ENCODE measurements at places on chromosomes 2 and 18.
A peak's percentile ranks its signal among the peaks of the same experiment; 100 is the strongest.

DNA sequence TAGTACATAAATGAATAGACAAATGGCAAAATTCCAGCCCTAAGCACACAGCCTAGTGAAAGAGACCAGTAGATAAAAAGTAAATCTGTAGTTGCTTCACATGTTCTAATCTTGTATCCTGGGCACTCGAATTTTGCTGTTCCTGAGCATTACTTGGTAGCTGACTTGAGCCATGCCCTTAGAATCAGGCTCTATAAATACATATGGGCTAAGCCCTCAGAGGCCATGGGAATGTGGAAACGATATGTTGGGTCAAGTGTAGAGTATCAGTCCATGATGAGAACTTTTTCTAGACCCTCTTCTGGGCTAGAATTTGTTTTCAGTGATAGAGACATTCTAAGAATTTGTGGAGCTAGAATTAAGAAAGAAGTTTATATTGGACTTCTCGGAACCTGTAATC, 21.9 kb downstream of the ELAC1 start:
- no peak for DNase-seq

DNA sequence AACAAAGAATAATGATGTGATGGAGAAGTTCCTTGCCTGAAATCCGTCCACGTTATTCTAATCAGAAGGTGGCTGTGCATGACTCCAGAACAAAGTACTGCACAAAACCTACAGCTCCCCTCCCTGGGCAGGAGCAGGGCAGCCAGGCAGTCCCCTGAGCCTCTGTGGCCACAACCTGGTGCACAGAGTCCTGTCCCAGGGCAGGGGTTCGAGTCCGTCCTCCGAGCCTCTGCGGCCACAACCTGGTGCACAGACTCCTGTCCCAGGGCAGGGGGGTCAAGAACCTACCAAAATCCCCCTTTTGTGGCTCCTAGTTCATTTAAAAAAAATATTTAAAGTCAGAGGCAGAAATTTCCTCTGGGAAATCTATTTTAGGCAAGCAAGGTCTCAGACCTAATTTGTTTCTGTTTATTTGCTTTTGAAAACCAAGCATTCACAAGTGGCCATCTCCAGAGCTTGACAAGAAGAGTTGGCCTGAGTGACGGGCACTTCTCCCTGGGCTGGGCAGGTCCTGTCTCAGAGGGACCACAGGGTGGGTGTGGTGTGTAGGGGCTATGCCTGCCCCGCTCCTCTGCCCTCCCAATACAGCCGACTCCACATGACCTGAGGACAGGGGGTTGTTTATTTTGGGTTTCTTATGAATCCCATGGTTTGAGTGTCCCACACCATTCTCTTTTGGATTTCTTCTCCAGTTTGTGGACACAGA, 255.9 kb upstream of the PXDN start:
- DNase-seq, result no peak

- DNase-seq, result no peak
Measured at GRCh38 chr2:134385195-134385594, 131.3 kb downstream of the MGAT5 start.

DNA sequence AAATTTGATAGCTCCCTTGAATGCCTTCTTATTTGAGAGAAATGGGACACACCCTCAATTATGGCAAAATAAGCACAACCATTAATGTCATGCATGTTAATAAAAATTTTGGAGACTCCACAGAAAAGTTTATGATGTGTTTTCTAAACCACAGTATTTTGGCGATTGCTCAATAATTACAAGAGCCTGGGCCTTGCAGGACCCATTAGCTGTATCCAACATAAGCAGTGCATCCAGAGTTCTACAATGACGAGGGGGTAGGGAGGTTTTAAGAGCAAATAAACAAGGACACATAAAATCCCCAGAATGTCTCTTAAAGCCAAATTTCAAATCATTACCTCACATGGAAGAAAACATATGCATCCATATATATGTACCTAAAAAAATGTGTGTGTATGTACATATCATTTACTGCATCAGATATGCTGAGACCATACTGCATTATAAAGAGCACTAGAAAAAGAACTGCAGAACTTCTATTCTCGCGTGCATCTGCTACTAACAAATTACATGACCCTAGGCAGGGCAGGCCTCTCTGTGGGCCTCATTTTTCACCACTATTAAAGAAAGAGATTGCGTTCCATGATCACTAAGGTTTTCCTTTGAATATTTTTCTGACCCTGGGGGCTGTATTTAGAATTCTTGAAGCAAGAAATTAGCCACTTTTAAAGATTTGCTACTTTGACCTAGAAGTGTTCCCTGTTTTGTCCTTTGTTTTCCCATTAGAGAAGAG, 38.0 kb downstream of the CMPK2 start:
- peak; percentile 27 for DNase-seq

GRCh38 chr2:206354129-206354528, 79.7 kb downstream of the ZDBF2 start:
- DNase-seq, result no peak

- DNase-seq, result no peak
Measured at GRCh38 chr2:102453501-102453900, 19.5 kb upstream of the SLC9A4 start.

DNA sequence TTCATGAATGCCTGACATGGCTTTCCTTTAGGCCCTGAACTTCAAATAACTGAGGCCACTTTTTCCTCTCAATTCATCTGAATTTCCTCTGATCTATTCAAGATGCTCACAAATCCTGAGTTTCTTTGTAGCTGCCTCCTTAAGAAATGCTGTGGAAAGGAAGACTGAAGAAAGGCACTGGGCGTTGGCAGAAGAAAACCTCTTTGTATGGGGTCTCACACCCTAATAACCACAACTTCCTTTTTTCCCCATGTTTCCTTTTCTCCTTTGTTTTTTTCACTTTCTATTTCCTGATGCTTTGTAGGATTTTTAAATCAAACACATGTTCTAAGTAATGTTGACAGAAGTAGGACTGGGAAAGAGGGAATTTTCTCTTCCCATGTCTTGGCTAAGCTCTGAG, 447.4 kb downstream of the CMPK2 start:
- no peak for DNase-seq

GRCh38 chr18:79424008-79424565, 28.4 kb downstream of the NFATC1 start:
- peak; percentile 20 for DNase-seq

DNA sequence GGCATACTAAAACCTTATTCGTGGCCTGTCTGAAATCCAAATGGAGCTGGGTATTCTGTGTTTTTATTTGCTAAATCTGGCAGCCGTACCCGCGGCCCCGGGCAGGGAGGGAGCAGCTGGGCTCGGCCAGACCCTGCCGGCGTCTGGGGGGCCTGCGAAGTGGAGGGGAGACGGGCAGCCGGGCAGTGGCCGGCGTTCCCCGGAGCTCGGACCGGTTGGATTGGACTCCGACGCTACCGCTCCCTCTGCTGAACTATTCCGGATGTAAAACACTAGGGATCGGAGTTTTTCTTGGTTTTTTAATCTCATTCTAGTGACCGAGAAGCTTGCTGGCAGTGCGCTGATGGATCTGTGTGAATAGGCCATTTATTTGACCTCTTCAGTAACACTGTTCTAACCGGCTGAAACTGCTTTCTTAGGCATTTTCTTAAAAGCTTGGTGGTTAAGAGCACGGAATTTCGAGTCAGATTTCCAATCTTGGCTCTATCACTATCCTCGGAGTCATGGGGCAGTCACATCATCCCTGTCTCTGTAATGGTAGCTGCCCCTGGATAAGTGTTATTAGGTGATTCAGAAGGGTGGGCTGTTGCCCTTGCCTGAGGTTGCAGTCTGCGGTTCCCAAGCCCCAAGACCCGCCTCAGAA, 694 bp downstream of the UNC50 start:
- DNase-seq, result peak; percentile 52

GRCh38 chr2:54510916-54511315, 54.8 kb downstream of the SPTBN1 start:
- DNase-seq, result no peak

DNA sequence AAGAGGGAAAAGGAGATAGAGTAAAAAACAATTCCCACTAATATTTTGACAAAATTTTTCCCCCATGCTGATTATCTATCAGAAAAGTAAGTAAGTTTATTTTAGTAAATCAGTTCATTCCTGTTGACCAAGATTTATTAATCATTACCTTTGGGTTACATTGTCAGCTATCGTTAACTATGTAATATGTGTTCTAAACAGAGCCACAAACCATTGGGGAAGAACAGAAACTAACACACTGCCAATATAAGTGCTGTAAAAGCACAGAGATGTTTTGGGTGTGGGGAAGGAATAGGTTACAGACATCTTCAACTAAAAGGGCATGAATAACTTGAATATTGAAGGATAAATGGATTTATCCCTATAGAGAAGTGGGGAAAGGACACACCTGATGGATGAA, 42.5 kb upstream of the ACADL start:
- DNase-seq, result no peak

GRCh38 chr18:75202696-75203365, 6.1 kb downstream of the PTGR3 start:
- DNase-seq, result peak; percentile 20

DNA sequence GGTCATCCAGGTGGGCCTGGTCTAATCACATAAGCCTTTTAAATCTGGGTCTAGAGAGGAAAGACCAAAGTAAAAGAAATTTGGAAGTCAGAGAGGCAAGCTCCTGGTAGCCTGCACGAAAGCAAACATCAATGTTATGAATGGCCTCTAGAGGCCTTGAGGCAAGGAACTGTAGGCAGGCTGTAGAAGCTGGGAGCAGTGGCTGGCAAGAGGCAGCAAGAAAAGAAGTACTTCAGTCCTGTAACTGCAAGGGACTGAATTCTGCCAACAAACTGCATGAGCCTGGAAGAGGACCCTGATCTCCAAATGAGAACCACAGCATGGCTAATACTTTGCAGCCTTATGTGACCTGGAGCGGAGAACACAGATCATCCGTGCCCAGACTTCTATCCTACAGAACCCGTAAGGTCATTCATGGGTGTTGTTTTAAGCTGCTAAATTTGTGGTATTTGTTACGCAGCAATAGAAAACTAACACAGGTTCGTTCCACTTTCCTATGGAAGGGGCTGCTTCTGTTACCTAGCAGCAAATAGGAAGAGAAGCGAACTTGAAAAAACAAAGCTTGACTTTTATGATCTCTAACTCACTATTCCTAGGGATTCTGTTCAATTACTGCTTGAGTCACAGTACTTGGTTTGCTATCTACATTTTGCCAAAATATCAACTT, 1.2 kb downstream of the IMMT start:
- DNase-seq, result no peak

DNA sequence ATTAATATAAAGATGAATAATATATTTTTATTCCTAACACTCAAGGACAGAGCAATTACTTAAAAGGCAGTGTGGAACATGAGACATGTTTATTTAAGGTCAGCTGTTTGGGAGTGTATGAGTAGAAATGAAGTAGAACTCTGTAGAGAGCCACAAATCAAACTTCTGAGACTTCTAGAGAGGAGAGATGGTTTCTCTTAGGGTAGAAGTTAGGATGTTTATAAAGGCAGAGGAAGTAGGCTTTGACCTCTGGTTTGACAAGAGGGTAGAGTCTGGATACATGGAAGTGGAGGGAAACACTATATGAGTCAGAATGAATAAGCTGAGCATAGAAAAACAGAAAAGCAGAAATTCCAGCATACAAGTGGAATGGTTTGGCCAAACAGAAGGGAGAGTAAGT, 262.1 kb upstream of the KLHL14 start:
- DNase-seq, result no peak
